ENCODE measurements at places on chromosomes 5 and 9.

- no peak for DNase-seq
Measured at GRCh38 chr9:2574203-2574602, 47.4 kb upstream of the VLDLR start.

GRCh38 chr9:129989740-129990139 is 53.2 kb downstream of the FNBP1 start:
- DNase-seq, result no peak

GRCh38 chr9:33129886-33130881 is 37.0 kb downstream of the B4GALT1 start:
- no peak for DNase-seq

DNA sequence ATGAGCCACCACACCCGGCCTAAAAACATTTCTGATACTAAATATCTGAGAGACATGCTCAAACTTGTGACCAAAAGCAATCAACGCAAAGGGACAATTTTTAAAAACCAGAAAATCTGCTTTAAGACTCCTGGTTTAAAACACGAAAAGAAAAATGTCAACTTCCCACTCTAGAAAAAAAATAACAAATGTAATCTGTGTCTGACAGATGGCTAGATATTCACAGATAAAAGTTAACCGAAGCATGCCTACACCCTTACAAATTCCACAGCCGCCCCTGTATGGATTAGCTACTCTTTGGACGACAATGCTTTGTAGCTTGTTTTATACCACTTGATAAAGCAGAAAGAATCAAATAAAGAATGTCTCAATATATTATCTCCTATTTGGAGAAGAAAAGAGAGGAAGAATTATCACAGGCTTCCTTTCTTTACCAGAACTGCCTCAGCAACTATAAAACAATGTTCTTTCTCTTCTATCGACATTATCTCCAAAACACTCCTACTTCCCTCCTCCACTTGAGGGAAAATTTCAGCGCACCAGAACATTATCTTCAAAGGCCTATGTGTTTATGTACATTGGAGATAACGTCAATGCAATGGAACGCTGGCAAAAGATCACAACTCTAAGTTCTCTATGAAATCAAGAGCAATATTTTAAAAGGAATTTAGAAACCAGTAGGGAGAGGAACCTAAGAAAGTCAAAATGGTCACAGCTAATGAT is 26.2 kb downstream of the CEMIP2 start:
- no peak for DNase-seq

DNA sequence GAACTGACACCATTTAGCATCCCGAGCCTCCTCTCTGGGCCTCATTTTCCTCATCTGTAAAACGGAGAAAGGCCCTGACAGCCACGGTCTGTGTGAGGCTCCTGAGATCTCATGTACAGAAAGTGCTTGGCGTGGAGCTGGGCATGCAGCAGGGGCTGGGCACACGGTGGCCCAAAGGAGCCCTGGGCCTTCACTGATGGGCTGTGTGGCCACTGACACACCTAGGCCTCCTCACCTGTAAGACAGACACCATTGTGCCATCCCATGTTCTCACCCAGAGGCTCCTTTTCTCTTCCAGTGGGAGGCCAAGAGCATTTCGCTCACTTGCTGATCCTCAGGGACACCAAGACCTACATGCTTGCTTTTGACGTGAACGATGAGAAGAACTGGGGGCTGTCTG is 1.6 kb downstream of the ORM1 start:
- DNase-seq, result no peak

- DNase-seq, result no peak
Measured at GRCh38 chr5:174425271-174425963, 299.0 kb upstream of the MSX2 start.

GRCh38 chr9:97793067-97793466 is 60.0 kb upstream of the FOXE1 start:
- DNase-seq, result no peak

DNA sequence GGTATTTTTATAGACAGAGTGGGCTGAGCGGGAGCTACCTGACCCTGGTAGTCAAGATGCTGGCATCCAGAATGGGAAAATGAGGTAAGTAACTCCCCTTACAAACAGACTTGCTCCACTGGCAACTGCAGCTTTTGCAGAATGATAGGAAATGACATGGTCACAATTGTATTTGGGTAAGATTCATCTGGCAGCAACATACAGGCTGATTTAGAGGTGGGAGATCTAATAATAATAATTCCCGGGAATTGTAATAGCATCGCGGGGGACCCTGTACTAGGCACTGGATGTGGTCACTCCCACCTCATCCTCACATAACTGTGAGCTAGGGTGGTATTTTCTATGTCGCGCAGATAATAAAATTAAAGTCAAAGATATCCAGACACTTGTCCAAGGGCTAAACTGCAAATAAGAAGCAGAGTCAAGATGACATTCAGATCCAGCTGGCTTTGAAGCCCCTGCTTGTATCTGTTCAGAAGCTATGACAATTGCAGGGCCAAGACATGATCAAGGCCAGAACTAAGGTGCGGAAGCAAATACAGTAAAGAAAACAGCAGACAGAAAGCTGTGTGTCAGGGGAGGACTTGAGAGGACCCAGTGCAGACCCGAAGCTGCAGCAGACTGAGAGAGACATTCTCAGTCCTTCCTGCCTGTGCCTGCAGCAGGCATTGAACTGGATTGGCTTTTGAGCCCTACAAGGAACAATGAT is 507.2 kb downstream of the BNC2 start:
- DNase-seq, result no peak

GRCh38 chr9:6680797-6681146 is 35.2 kb upstream of the GLDC start:
- DNase-seq, result peak; percentile 41

- no peak for DNase-seq
Measured at GRCh38 chr5:149345892-149346222, 558 bp downstream of the GRPEL2 start.

DNA sequence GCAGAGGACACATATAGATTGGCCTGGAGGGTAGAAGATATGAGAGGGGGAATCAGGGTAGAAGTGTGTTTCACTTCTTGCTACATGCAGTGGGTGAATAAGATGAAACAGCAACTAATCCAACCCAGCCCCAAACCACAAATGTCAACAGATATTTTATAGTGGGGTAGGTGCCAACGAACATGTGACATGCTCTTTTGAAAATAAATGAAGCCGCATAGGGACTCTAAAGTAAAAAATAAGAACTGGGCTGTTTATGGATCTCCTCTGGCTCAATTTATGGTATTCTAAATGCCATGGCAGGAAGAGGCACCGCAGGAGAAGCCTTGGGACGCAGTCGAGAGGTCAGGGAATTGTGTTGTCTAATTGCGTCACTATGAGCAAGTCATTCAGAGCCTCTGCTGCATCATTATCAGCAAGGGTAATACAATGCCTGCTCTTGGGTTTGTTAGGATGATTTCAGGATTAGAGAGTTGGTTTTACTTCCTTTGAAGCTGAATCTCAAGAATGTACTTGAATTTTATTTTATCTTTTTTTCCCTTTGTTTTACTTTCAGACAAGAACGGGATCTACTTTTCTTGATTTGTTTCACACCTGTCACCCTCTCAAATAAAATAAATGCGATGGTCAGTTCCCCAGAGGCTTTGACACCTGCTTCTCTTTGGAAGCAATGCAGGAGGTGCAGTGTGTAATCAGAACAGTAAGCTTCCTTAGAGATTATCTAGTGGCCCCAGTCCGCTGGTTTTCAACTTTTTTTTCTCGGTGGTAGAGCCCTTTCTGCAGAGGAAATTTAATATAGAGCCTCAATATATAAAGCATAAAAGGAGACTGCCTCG is 375.6 kb upstream of the CLINT1 start:
- DNase-seq, result no peak

- DNase-seq, result no peak
Measured at GRCh38 chr9:130995086-130996011, 13.6 kb upstream of the LAMC3 start.

GRCh38 chr9:71770170-71770569 is 1.9 kb upstream of the CEMIP2 start:
- no peak for DNase-seq

DNA sequence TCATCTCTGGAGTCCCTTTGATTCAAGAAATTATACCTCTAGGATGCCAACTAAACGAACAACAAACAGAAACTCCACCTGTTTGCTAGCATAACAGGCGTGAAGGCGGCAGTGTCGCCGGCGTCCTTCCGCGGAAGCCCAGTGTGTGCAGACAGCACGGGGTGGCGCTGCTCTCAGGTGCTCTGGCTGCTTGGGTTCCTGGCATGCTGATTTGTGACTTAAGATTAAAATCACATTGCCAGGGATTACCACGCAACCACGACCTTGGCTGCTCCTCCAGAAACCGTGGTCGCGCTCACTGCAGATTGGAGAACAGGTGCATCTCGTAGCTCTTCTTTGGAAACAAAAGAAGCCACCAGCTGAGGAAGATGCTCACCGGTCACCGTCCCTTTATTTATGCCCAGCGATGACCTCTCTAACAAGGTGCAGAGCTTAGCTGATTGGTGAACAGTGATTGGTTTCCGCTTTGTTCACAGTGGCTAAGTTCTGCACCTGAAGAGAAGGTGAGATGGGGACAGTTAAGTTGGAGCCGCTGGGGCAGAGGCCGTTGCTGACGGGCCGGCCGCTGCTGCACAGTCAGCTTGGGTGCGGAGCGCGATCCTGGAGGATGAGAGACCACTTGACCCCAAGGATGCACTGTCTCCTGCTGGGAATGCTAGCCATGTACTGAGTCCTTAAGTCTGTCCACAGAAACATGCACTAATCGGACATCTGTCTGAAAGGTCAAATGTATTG is 232.3 kb downstream of the FANCC start:
- no peak for DNase-seq

DNA sequence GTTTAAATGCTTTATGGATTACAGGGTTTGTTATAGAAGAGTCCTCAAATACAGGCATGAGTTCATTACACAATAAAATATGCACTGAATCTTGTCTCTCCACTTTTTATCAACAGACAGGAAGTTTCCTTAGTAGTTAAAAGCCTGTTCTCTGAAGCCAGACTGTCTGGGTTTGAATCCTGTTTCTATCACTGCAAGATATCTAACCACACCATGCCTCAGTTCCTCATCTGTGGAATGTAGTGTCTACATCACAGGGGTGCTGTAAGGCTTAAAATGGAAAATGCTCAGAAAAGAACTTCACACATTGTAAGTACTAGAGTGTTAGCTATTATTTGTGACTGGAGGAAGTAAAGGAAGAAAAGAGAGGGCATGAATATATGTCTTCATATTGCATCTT is 9.3 kb downstream of the LIX1 start:
- no peak for DNase-seq

- DNase-seq, result no peak
Measured at GRCh38 chr5:134539732-134540131, 14.3 kb downstream of the JADE2 start.

DNA sequence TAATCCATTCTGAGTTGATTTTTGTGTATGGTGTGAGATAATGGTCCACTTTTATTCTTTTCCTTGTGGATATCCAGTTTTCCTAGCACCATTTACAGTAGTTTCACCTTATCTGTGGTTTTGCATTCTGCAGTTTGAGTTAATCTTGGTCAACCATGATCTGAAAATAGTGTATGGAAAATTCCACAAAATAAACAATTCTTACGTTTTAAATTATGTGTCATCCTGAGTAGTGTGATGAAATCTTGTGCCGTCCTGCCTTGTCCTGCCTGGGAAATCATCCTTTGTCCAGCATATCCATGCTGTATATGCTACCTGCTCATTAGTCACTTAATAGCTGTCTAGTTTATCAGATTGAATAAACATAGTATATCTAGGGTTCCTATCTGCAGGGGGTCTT is 42.1 kb downstream of the CDC42SE2 start:
- DNase-seq, result no peak

DNA sequence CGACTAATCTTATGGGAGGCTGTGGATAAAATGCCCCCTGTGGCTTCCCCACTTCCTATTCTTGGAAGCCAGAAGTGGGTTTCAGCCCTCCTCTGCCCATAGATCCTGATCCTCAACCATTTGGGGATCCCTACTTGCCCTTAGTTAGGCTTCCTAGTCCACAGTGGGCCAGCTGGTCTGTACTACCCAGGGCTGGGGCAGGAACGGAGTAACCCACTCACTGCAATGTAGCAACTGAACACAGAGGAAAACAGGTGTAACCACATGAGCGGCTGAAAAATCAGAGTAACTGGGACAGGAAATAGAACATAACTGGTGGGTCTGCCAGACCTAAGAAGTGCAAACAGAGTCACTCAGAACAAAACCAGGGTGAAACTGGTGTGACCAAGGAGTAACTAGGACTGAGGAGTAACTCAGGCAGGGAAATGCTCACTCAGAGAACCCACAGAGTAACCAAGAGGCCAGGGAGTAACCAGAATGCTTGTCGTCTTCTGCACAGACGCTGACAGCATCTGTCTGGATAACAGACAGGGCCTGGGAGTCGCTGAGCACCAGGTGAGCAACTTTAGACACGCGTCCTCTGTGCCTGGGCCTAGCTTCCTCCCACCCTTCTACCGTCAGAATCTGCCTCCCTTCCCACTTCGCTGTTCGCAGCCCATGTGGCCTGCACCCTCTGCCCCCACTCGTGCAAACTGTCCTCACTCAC is 1.0 kb downstream of the AQP3 start:
- peak; percentile 46 for DNase-seq

- no peak for DNase-seq
Measured at GRCh38 chr5:177162379-177162778, 28.8 kb downstream of the NSD1 start.

- no peak for DNase-seq
Measured at GRCh38 chr9:20197976-20198685, 409.3 kb upstream of the SLC24A2 start.

DNA sequence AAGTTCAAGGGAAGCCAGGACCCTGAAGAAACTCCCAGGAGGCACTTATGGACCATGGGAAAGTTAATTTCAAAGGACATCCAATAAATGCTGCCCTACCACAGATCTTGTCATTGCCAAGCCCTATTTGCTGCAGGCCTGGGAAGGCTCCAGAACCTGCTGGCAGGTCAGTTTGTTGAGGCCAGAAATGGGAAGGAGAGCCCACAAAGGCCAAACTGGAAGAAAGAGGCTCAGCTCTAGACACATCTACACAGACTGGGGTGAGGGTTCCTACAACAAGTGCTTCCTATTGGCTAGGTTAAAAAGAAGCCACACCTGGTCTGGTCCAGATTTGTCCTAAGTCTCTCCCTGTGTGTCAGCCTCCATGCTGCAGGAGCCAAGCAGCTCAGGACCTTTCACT is 94.4 kb downstream of the SIL1 start:
- no peak for DNase-seq

DNA sequence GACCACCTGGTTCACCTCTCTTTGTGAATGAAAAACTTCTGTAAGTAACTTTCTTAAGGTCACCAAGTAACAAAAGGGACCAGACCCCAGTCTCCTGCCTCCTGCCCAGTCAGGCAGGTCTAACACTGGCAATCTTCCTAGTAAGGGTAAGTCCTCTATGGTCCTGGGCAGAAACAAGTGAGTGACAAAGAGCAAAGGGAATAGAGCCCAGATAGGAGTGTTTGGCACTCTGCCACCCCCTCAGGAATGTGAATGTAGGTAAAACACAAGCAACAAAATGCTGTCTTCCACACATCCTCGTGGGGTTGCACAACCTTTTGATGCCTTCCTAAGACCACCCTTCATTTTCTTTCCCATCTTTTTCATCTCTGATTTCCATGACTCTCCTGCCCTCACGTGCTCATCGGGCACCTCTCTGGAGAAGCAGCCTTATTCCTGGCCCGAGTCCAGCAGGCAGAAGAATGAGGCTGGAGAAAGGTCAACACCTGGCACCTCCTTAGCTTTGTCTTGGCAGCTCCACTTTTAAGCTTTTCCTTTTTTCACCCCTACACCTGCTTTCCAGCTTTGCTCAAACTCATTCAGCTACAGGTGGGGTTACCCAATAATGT is 90.2 kb upstream of the LHFPL2 start:
- no peak for DNase-seq

GRCh38 chr5:141040771-141041426 is 10.3 kb upstream of the PCDHB1 start:
- DNase-seq, result peak; percentile 58

Measured in T-helper 9 cell (primary cell).